ENCODE measurements at places on chromosomes 12 and 14.
A peak's percentile ranks its signal among the peaks of the same experiment; 100 is the strongest.

DNA sequence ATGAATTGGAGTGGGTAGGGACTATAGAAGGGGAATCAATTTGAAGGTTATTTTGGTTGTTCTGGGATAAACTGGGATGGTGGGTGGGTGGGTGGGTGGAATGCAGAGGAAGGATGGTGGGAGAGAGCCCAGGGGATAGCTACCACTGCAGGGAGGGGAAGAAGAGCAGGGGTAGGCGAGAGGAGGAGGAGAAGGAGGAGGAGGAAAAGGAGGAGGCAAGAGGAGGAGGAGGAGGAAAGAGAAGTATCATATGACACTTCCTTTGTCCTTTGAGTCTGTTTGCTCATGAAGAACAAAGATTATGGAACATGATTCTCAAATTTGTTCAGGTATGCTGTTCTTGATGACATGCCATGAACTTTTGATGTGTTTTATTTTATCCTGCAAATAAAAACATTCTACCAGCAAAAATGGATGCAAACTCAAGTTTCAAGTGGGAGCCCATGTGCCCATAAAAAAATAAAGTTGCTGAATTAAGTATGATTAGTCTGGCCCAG lies 4.1 kb upstream of the BEST3 start:
- no peak for DNase-seq

DNA sequence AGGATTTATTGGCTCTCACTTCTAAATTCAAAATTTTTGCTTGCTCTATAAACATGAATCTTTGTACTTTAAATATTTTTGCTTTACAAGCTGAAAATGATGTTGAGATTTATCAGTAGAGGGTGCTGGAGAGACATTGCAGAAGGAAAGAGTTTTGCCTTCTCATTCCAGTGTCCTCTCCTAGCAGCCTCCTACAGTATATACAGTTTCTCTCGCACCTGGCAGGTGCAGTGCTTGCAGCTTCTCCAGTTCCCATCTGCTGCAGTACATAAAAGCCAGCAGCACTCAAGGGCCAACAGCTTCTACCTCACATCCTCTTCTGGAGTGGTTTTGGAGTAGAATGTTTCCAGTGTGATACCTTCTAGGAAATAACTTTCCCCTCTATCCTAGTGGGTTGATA lies 601.8 kb upstream of the ATXN7L3B start:
- DNase-seq: peak; percentile 64

DNA sequence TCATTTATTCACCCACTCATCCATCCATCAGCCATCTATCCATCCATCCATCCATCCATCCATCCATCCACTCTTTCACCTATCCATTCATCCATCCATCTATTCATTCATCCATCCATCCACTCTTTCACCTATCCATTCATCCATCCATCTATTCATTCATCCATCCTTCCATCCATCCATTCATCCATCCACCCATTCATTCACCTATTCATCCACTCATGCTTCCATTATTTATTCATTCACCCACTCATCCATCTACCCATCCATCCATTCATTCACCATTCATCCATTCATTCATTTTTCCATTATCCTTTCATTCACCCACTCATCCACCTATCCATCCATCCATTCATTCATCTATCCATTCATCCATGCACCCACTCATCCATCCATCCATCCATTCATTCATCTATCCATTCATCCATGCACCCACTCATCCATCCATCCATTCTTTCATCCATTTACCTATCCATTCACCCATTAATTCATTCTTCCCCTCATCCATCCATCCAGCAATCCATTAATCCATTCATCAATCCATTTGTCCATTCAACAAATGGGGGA lies 360.9 kb downstream of the ADGRD1 start:
- no peak for DNase-seq

- DNase-seq: no peak
Observed at GRCh38 chr12:59100585-59100984, 180.3 kb upstream of the LRIG3 start.

- DNase-seq: no peak
Observed at GRCh38 chr12:65902500-65902899, 78.2 kb downstream of the HMGA2 start.

- DNase-seq: no peak
Observed at GRCh38 chr14:95663226-95663797, 22.9 kb upstream of the TCL1B start.

GRCh38 chr12:48615681-48616080 lies 45.8 kb upstream of the LALBA start:
- DNase-seq: no peak

GRCh38 chr14:101315802-101316296 lies 245.4 kb upstream of the DIO3 start:
- DNase-seq: no peak

GRCh38 chr14:62921466-62921865 lies 123.8 kb downstream of the KCNH5 start:
- no peak for DNase-seq

- no peak for DNase-seq
Observed at GRCh38 chr14:29643433-29644211, 284.0 kb downstream of the PRKD1 start.

- DNase-seq: no peak
Observed at GRCh38 chr12:52341066-52341580, 19.9 kb upstream of the KRT83 start.

GRCh38 chr14:101820283-101820798 lies 58.8 kb downstream of the PPP2R5C start:
- DNase-seq: no peak

DNA sequence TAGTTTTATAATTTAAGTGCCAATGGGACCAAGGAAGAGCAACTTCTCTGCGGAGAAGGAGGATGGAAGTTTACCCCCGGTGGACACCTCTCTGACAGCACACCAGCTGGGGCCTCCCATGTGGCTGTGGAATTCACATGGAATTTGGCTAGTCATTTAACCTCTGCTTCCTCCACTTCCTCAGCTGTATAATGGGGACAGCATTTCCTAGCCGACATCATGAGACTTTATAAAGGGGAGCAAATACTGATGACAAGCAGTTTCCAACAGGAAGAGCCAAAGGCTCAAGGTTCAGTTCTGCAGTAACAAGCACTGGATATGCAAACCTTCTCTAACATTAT lies 7.5 kb downstream of the DUSP6 start:
- no peak for DNase-seq

DNA sequence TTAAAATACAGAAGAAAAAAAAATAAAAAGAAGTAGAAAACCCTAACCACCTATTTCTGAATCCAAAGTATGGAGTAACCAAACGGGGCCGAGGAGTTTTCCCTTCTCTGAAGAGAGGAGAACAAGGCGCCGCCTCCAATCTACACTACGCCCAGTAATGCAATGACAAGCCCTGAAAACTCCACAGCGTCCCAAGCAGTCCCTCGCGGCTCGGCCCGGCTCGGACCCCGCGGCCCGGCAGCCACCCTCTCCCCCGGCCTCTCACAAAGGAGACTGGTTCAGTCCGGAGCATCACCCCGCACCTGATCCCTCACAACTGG lies 371 bp downstream of the CHD8 start:
- no peak for DNase-seq

DNA sequence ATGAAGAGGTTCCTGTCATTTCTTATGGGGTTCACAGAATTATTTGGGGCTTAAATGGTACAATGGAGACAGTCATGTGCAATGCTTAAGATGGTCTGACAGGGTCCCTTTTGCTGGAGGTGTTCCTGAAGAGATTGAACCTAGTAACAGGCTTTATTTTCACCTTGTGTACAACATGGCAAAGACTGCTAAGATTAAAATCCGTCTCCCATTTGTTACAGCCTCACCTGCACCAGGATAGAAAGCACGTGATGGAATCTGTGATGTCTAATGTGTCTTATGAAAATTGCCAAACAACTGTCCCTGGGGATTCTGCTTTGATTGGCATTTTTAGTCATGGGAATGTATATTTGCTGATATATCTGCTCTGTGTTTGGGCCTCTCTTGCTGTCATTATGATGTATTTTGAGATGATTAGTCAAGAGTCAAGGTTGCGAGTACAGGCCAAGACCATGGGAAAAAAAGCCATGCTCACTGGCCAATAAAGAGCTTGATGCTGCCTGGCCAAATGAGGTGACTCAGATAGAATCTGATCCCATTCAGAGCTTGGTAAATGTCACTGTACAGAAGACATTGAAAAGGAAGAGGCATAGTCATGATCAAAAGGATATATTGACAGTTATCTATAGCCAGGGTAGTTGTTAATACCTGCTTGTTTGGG lies 96.1 kb downstream of the FLRT2 start:
- no peak for DNase-seq

DNA sequence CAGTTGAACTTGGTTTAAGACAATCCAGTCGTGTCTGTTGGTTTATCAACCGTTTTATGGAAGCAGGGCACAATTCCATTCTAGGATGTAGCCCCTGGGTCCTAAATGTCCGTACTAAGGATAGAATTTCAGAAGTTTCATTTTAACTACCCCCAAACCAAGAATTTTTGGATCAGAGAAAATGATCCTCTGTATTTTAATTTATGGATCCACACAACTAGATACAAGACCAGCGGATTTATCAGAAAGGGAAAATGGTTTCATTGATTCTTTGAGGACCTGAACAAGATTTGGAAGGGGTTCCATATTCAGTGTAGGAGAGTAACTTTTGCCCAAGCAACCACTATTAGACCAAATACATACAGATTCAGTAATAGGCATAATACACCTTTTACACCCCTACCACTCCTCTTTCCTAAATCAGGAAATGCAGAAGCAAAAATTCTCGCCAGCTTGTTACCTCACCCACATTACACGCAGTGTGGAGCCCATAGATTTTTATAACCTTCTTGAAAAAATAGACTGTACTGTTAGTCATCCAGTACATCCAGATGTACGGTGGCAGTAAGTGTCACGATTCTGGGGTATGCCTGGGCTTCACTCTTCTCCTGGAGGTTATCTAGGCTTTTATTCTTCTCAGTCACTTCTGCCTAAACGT lies 1.4 kb upstream of the FBXL14 start:
- DNase-seq: no peak

DNA sequence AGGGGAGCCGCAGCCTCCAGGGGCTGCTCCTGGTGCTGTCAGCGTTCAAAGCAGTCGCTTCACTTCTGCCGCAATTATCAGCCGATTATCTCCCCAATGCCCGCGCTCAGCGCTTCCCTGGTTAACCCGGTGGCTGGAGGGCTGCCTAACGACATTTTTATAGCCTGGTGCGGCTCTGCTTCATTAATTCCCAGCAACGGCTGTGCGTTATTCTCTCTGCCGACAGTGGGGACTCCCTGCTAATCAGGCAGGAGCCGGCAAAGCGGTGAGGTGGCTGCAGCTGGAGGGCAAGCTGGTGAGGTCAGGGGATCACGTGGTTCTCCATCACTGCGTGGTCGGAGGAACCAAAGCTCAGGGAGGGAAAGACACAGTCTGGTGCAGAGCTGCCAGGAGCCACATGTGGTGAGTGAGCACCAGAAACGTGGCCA lies 62.9 kb downstream of the GLRX5 start:
- peak; percentile 77 for DNase-seq

DNA sequence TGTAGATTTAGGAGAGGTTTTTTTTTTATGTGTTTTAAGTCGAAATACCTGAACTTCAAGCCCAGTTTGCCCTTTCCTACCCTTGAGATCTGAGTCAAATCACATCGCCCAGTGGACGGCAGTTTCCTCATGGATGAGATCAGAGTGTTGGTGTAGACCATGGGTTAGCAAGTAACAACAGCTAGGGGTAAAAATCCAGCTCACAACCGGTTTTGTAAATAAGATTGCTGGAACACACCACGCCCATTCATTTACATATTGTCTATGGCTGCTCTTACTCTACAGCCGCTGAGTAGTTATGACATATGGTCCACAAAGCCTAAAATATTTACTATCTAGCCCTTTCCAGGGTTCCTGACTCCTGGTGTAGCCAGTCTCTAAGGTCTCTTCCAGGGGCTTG lies 158.5 kb upstream of the PLEKHG7 start:
- DNase-seq: no peak

DNA sequence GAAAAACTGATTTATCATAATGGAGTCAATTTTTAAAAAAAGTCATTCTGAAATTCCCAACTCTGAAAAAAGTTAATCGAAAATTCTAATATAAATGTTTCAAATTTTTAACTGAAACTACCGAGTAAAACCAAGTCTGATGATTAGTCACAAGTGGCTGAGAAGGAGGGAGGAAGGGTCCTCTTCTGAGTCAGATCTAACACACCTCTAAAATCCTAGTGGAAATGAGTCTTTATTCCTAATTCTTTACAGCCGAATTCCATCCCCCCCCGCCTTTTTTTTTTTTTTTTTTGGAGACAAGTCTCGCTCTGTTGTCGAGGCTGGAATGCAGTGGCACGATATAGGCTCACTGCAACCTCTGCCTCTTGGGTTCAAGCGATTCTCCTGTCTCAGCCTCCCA lies 37.9 kb downstream of the RAD9B start:
- no peak for DNase-seq

- peak; percentile 65 for DNase-seq
Observed at GRCh38 chr12:5083955-5084849, 40.5 kb downstream of the KCNA5 start.

GRCh38 chr14:54786838-54787237 lies 115.8 kb downstream of the GCH1 start:
- DNase-seq: peak; percentile 24

DNA sequence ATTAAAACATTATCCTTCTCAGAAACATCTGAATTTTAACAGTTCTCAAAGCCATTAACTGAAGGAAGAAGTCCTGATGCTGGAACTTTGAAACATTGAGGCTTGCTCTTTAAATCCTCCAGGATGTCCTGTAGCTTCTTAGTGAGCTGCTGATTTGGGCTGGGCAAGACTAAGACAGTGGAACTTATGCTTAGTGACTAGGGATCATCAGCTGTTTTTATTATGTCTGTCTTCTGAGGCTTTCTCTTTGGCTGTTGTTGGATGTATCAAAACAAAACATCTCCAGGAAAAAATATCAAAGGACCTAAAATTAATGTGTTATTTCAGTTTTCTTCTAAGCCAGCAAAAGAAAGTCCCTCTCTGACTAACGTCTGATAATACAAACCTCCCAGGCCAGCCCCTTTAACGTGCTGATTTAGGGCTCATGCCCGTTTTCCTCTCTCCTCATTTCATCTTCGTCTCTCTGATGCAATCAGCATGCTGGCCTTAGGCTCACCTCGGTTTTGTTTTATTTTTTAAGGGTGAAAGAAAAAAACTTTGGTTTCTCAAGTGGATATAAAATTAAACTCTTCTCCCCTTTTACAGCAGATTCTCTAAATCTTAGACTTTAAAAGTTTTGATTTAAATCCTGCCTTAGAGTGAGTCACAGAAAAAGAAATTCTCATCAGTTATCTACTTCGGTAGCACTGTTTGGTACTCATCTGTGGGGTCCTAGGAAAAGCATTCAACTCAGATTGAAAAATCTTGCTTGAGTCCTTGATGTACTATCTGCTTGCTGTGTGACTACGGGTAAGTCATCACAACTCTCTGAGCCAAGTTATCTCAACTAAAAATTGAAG lies 106.2 kb upstream of the CCDC91 start:
- DNase-seq: no peak

DNA sequence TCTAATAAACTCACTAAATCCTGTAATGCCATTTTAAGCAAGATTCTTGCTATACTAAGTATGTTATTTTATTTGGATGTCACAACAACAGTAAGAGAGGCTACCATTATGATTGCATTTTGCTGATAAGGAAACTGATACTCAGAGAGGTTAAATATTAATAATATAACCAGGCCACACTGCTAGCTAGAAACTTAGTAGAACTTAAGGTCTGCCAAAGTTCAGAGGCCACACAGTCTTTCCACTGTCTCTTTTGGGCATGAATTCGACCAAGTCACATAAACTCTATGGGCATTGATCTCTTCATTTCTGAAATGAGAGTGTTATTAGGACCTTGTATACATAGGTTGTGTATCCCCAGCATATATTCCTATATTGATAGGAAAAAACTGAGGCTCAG lies 147.9 kb downstream of the SYNE2 start:
- no peak for DNase-seq

- DNase-seq: no peak
Observed at GRCh38 chr12:47111392-47111778, 31.6 kb upstream of the AMIGO2 start.

GRCh38 chr12:106301611-106302321 lies 767 bp upstream of the TCP11L2 start:
- DNase-seq: peak; percentile 48

All from NCI-H146 (cell line).